ENCODE measurements at places on chromosomes 5 and 9.
A peak's percentile ranks its signal among the peaks of the same experiment; 100 is the strongest.

- peak; percentile 49 for DNase-seq
Measured at GRCh38 chr5:154243736-154244135, 53.2 kb downstream of the GALNT10 start.

DNA sequence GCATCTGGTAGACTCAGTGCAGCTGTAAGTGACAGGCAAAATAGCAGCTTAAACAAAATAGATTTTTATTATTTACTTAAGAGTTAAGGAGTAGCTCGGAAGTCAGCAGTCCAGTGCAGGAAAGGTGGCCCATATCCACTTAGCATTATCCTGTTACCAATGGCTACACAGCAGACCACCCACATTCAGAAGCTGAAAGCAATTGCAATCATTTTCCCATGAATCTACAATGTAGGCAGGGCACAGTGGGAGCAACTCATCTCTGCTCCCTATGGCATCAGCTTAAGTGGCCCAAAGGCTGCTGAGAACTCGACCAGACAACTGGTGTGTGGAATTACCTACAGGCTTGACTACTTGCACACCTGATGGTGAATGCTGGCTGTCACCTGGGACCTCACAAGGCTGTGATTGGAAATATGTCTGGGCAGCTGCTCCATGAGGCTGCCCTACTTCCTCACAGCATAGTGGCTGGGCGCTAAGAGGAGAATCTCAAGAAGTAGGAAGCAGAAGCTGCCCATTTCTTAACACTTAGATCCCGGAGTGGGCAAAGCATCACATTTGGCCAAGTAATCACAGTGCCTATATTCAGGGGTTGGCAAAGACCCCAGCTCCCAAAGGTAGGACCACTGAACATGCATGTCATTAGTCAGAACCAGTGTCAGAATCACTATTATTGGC lies 56.4 kb downstream of the SNX18 start:
- no peak for DNase-seq

GRCh38 chr9:78064075-78064474 lies 32.5 kb upstream of the GNAQ start:
- DNase-seq, result peak; percentile 10

DNA sequence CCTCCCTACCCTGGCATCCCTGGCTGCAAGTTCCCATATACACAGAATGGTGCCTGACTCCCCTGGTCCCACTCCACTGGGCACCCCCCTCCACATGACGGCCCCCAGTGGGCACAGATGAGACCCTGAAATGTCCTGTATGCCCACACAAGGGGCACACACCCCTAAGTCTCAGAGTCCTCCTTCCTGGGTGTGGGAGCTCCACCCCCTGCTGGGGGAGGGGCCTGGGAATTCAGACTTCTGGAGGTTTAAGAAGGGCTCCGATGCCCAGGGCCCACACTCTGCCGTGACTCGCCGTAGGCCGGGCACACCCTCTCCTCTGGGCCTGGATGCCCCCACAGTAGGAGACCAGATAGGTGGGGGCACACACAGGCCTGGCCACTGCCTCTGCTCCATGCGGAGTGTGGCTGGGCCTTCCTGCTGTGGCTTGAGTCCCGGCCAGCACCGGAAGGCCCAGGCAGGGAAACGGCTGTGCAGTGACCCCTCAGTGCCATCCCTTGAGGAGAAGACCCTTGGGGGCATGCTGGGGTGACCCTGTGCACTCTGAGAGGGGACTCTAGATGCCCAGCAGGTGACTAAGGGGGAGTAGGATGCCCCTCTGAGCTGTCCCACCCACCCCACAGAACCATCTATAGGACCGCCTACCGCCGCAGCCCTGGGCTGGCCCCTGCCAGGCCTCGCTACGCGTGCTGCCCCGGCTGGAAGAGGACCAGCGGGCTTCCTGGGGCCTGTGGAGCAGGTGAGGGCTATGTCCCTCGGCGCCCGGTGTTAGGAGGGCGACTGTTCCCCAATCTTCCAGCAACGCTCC lies 6.5 kb downstream of the EGFL7 start:
- no peak for DNase-seq

- DNase-seq, result no peak
Measured at GRCh38 chr5:97508864-97509263, 325.8 kb upstream of the RIOK2 start.

DNA sequence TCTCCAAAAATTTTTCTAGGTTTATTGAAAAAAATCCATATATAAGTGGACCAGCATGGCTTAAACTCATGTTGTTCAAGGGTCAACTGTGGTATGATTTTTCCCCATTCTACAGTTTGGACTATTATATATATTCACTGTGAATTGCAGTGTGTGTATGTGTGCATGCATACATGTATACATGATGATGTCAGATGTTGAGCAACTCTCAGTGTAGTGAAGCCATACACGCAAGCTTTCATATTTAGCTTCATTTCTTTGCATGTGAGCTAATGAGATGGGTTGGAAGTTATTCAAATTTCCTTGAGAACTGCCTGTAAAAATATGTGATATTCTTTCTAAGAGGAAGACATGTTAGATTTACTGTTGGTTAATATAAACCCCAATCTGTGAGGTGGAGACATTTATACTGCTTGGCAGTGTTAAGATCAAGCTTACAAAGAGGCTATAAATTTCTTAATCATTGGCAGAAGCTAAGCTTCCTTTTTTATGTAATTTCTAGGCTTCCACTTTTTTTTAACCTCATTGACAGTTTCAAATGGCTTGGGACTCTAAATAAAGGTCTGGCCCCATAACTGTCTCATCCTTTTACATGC lies 134.8 kb downstream of the GABRG2 start:
- no peak for DNase-seq

DNA sequence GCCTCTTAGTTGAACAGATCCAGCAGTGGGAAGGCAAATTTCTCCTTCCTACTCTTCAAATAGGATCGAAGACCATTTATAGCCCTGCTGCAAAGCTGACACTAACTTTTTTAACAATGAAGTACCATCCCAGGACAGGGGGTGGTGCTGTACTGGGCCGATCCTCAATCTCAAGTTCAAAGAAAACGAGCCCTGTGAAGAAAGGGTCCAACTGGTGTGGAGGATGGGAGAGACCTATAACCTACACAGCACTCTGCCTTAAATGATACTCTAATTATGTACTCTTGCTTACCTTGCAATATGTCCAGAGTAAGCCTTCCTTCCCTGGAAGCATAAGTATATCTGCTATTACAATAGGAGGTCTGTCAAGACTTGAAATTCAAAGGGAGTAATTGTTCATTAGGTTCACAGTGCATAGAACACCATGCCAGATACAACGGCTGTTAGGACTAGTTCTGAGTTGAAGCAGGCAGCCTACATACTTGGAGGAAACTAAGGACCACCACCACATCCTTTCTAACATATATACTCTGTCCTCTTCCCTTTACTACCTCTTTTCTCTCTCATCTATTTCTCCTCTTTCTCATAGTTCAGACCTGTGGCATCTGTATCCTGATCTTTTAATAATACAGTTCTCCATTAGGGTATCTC lies 6.2 kb downstream of the ETF1 start:
- DNase-seq, result no peak

Measured in astrocyte of the spinal cord (primary cell).